ENCODE measurements at places on chromosomes 12 and 14.
A peak's percentile ranks its signal among the peaks of the same experiment; 100 is the strongest.

DNA sequence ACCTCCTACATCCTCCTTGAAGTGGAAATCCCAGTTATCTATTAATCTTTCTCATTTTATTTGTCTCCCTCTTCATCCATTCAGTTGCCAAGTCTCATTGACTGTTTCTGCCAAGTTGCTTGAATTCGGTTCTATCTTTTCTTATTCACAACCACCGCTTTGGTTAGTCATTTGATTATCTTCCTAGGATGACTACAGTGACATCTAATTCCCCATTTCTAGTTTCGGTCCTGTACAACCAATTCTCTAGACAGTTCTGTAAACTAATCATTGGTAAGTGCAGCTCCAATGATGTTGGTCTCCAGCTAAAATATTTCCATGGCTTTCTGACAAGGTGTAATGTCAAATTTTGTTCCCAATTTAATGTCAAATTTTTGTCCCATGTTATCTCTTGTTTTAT is 220.1 kb downstream of the ADAMTS20 start:
- no peak for DNase-seq

GRCh38 chr14:101810897-101811621 is 49.5 kb downstream of the PPP2R5C start:
- DNase-seq: no peak

DNA sequence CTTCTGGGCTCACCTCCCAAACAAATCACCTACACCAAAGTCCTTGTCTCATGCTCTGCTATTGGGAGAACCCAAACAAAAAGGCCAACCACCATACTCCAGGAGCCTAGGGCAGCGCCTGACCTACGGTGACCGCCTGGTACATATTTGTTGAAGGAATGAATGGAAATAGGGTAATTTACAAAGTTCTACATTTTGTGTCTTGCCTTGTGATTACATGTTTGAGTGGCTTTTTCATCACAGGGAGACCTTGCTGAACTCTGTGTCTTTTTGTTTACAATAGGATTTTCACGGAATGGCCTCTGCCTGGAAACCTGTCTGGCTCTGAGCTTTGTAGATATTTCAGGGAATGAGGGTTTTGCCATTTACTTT is 11.3 kb upstream of the PRIMA1 start:
- no peak for DNase-seq

DNA sequence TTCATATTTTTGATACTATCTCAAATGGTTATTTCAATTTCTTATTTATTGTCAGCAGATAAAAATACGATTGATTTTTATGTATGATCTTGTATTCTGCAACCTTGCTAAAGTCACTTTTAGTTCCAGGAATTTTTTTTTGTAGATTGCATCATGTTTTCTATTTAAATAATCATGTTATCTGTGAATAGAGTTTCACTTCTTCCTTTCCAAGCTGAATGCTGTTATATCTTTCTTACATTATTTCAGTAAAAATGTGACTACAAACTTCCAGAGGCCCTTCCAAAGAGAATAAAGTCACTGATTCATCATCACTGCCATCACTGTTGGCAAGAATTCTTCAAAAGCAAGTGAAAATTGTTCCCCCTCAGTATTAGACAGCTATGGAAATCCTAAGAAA is 104.7 kb upstream of the RAP1B start:
- DNase-seq: no peak

DNA sequence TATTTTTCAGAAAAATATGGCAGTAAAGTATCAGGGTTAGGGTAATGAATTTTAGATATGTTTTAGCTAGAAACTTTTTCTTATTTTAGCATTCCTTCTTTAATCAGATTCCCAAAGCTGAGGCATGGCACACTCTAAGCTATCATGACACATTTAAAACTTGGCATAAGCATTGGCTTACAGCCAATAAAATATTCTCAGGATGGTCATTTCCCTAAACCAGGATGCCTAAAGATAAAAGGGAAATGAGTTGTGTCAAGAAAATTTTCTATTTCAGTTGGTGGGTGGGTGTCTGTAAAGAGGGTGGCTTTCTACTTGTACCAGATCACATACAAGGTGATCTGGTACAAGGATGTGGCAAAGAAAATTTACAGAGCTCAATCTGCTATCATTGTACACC is 47.8 kb downstream of the PEBP1 start:
- DNase-seq: no peak

- no peak for DNase-seq
Measured at GRCh38 chr14:90109858-90110257, 48.1 kb downstream of the KCNK13 start.

DNA sequence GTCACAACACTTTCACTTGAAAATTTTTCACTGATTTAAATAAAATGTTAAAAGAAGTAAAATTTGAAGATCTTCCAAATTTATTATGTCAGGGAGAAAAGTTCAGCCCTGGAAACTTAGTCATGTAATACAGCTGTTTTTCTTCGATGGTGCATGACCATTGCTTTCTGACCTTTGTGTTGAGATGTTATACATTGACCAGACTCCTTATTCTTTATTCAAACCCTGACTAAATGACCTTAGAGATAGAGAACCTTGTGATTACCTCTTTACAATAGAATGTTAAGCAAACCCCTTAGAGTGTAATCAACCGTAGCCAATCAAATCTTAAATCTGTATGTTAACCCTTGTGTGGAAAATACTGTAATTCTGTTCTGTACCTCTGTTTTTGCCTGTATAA is 34.5 kb downstream of the PLCZ1 start:
- DNase-seq: no peak

- DNase-seq: no peak
Measured at GRCh38 chr14:68502230-68502629, 290.6 kb downstream of the ZFP36L1 start.

- no peak for DNase-seq
Measured at GRCh38 chr14:24630872-24631477, 3.0 kb downstream of the GZMB start.

DNA sequence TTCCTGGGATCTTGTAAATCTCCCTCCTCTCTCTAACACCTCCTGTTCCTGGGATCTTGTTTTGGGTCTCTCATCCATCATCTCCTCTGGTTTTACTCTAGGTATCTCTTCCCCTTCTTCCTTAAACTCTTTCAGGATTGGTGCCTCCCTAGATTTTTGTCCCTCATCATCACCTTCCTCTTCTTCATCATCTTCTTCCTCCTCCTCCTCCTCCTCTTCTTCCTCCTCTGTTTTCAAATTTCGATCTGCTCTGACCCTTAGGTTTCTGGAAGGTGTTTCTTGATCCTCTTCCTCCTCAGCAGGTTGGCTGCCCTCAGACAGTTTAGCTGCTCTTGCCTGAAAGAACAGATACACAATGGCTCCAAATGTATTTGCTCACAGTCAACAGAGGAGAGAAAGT is 14.5 kb downstream of the ACIN1 start:
- no peak for DNase-seq

DNA sequence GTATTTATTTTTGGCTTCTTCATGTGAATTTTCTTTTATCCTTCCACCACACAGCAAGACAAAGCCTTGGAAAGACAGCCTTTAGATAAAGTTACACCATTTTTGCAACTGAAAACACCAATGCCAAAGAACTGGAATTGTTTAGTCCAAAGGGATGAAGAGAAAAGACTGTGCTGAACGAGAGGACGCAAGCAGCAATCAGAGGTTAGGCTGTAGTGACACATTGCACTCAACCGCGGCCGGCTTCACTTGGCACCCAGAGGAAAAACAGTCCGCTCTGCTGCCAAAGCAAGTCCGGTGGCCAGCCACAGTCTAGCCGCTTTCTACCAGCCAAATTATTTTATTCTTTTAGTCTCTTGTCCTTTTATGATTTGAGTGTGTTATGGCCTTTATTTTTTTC is 49.1 kb upstream of the KCNJ8 start:
- DNase-seq: no peak

- DNase-seq: no peak
Measured at GRCh38 chr14:61091657-61092273, 110.7 kb downstream of the SLC38A6 start.

- DNase-seq: no peak
Measured at GRCh38 chr12:76152181-76152807, 67.8 kb upstream of the NAP1L1 start.

- DNase-seq: peak; percentile 40
Measured at GRCh38 chr12:43206396-43206795, 345.6 kb downstream of the ADAMTS20 start.

GRCh38 chr12:130619385-130620001 is 96.6 kb downstream of the RIMBP2 start:
- no peak for DNase-seq

DNA sequence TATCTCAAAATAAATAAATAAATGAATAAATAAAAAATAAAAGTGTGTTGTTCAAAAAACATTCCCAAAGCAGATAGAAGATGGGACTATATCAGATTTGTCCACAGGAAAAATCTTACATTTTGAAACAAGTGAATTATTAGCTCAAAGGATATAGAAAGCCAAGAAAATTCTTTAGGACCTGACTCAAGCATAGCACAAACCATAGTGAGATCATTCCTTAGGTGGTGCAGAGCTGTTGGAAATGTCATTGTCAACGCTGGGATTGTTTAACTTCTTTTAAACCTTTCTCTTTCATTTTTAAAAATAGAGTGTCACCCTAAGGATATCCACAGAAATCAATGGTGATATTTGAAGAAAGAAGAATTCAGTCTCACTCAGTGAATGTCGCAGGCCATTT is 43.5 kb downstream of the DRAM1 start:
- DNase-seq: peak; percentile 28

DNA sequence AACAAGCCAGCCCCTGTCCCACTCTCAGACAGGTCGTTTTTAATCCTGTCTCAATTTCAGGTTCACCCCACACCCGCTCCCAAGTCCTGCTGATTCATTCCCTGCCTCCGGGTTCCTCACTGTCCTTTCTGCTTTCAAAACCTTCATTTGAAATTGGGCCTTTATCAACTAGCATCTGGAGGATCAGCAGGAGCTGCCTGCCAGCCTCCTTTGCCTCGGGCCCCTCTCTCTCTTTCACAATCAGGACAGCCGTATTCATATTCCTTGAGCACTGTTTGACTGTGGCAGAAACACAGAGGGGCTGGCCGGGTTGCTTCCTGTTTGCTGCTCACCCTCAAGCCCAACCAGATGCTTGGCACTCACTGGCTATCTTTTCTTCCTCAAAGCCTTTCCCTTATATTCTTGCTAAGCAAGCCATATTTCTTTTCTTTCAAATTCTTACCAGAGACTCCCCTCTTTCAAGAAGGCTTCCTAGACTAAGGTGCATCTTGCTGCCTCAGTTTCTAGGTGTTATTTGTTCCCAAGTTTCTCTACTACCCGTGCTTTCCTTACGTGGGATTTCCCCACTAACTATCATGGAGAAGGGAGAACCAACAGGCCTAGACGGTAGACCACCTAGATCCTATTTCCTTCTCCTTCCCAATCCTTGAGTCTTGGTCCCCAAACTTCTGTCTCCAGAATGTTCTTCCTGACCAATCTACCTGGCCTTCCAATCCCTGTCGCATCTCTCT is 3.0 kb downstream of the GALNT6 start:
- DNase-seq: peak; percentile 56

GRCh38 chr12:76178452-76178851 is 94.0 kb upstream of the NAP1L1 start:
- DNase-seq: no peak

GRCh38 chr14:66254038-66254437 is 232.1 kb upstream of the CCDC196 start:
- no peak for DNase-seq

- no peak for DNase-seq
Measured at GRCh38 chr14:65074449-65075150, 27.7 kb downstream of the MAX start.

- DNase-seq: no peak
Measured at GRCh38 chr12:9793779-9794395, 33.2 kb upstream of the CD69 start.

- DNase-seq: no peak
Measured at GRCh38 chr12:41223600-41223999, 35.5 kb downstream of the PDZRN4 start.

GRCh38 chr12:100612606-100613005 is 39.1 kb downstream of the GAS2L3 start:
- DNase-seq: no peak

DNA sequence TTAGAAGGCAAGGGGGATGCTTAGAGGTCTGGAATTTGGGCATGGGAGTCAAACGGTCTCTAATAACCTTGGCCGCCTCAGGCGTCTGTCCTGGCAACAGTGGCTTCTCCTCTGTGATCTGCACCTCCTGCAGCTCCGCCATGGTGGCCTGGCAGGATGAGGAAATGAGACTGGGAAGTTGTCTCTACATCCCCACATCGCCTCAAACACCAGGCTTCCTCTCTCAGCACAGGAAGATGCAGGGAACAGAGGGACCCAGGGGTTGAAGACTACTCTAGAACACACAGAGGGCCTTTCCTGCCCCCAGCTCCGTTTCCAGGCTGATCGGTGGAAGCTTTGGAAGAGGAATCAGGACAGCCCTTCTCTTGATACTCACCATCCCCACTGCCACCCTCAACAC is 1.7 kb downstream of the NDRG2 start:
- no peak for DNase-seq

DNA sequence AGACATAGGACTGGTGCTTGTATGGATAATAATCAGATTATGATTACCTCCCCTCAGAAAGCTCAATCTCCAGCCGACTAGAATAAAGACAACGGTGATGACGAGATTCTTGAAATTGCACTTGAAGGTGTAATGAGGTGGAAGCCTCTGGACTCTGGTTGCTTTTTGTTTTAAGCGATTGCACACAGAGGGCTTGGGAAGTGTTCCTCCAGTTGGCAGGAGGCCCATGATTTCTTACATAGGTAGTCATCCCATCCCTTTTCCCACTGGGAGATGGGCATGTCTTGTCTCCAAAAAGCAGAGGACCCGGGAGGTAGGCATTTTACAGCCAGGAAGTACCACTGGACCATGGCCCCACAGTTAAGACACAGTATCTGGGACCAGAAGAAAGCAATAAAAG is 165.7 kb upstream of the FKBP4 start:
- no peak for DNase-seq

GRCh38 chr12:39011166-39011565 is 105.8 kb upstream of the CPNE8 start:
- no peak for DNase-seq

DNA sequence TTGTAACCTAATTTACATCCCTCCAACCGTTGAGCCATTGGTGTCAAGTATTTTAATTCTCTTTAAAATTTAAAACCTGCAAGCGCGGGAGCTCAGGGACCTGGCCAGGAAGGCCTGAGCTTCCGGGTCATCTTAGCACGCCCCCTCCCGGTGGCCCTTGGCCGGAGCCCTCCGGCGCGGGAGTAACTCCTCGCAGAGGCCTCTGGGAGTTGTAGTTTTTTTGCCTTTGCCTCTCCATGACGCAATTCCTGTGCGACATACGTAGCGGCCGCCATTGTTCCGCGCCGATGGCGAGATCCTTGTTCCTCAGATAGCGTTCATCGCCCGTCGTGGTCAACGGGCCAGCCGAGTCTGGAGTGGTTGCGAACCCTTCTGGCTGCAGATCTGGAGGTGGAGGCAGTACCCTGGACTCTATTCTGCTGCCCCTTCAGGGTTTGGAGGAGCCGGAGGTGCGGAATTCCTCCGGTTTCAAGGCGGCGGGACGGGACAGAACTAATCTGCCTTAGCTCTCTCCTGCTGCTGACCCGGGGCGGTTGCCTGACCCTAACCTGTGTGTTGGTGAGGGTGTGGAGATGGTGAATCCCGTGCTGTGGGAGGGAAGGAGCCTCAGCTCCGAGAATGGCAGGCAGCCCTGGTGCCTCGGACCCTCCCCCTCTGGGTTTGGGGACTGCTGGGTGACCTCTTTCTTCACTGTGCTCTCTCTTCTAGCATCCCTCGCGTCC is at the start of gene ZNF268:
Gene ZNF268 (plus strand): TSS at position 258 of the 722 bp plus-strand sequence. CDS start 503 bp downstream, outside the sequence.
- peak; percentile 91 for DNase-seq

All from fibroblast of skin of abdomen (primary cell).